ENCODE measurements at places on chromosomes 5 and 9. TPM values are rescaled to one million over a fixed set of nuclear protein-coding genes. Genes with fewer than 3 reads are reported as not detected.

The ADRA1B gene
- total RNA-seq = 6.6 TPM

The KIF24 gene
- 0.45 TPM for total RNA-seq

The RORB gene
- 0.06 TPM for total RNA-seq

The PCDHGC5 gene
- 1.1 TPM for total RNA-seq

- DNase-seq = no peak
These were observed 369.5 kb downstream of the TMEM167A start for GRCh38 chr5:82707741-82708140.

- no peak for DNase-seq
These were observed 72.7 kb upstream of the IFNE start for GRCh38 chr9:21554813-21555212.

GRCh38 chr5:34586117-34586885 lies 69.8 kb upstream of the RAI14 start:
- no peak for DNase-seq

DNA sequence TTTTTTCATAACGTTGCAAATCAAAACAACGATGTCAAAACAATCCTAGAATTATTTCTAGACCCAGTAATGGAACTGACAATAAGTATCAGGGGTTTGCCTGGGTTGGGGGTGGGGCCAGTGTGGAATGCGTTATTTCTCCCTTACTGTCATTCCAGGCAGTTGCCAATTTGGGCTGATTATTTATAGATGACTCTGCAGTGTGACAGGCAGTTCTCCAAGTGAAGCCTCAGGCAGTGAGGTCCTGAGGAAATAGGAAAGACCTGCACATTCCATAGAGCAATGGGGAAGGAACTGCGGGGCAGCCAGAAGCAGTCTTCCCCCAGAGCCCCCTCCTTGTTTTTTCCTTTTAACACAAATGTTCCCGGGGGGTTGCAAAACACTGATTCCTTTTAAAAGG lies 179.0 kb downstream of the YTHDC2 start:
- DNase-seq = no peak

GRCh38 chr9:37922363-37923117 lies 18.6 kb upstream of the SLC25A51 start:
- DNase-seq = no peak
